Cortex of kidney (tissue), 1 donor: ENCODE measurements at places on chromosomes 16 and 17.

DNA sequence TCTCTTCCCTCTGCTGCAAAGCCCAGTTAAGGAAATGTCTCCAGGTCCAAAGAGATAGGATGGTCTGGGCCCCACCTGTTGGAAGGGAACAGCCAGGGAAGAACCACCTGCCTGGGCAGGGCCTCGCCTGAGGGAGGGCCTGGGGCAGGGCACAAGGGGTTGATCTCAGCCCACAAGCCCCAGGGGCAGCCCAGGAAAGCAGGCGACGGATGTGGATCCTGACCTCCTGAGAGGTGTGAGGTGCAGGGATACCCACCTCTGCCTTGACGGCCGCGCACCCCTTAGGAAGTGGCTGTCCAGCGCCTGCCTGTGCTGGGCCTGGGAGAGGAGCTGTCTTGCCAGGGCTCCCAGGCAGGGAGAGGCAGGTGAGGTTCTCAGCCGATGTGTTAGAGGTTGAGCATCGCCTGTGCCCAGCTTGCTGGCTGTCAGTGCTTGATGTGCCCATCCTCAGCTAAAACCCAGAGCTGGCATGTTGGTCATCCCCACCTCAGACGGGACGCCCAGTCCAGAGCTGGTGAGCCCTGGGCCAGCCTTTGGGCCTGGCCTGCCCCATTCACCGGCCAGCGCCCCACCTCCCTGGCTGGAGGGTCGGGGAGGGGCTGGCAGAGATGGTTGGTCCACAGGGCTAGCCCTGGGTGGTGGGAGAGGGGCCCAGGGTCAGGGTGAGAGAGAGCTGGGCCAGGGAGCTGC is 434 bp downstream of the CEMP1 start:
- no peak for DNase-seq

DNA sequence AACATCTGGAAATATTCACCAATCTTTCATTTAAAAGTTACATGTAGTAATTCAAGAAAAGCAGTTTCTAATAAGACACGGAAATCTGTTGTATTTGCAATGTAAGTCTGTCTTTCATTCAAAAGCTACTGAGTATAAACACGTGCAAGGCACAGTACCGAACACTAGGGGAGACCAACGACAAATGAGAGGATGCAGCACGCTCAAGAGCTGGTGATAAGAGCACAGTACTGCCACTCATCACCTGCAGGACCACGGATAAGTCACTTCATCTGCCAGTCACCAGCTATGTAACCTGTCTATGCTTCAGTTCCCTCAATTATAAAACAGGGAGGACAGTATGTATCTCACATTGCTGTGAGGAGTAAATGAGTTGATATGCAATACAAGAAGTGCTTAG is 67.1 kb downstream of the CLEC18A start:
- DNase-seq, result no peak

DNA sequence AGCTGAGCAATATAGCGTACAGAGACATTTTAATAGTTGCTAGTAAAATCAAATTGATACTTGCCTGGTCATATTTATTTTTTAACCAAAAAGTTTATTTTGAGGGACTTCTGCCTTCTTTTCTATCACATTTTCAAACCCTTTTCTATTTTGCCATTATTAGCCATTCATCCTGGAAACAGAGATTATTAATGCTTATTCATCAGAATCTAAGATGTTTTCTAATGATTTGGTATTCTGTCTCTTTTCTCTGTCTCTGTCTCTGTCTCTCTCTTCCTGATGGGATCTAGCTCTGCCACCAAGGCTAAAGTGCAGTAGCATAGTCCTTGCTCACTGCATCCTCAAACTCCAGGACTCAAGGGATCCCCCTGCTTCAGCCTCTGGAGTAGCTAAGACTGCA is 871.3 kb upstream of the CDH8 start:
- no peak for DNase-seq

DNA sequence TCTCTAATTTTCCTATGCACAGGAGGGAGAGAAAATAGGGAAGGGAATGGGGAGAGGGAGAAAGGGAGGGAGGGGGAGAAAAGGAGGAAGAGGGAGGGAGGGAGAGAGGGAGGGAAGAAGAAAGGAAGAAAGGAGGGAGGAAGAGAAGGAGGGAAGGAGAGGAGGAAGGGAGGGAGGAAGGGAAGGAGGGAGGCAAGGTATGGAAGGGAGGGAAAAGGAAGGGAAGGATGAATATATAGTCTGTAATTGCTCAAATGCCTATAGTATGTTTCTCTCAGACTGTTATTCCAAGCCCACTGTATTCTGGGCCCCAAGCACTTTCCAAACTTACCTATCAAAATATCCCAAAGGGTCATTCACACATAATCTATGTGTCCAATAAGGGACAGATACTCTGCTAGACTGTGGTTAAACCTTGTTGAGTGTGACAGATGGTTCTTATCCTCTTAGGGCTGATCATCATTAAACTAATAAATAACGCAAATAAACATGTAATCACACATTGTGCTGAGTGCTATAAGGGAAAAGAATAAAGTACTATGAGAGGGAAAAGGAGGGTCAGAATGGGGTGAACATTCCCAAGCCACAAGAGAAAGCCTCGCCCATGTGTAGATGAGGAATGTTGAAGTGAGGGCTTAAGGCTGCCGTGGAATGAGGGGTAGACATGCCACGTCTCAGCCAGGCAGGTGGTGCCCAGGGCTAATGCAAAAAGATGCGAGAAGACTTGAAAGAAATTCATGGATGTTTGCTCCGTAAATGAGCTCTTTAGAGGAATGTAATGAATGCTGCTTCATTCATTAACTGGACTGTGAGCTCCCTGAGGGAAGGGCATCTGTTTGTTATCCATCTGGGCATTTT is 30.6 kb downstream of the ASIC2 start:
- no peak for DNase-seq

DNA sequence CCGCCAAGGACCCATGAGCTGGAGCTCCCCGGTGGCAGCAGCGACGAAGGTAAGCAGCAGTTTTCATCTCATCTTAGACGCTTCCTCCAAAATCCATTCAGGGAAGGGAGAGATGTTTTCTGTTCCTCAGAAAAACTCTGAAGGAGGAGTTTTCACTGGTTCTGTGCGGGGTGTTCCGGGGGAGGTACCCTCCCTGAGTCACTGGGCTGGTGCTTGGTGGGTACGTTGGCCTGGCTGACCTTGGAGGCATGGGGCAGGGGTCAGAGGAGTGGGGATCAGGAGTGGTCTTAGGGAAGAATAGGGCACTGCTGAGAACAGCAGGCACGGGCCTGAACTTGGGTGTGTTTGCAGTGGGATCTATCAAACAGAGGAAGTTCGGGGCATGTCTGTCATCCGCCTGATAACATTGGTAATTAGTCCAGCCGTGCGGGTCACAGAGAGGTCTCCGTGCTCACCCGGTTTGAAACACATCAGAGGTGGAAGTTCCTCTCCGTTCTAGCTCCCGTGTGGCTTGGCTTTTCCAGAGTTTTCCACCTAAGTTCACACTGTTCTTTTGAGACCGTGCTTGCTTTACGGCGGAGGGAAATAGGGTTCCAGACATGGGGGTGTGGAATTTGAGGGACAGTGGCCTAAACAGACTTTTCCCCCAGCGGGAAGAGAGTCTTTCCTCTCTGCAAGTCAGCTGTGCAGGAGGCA is 59.6 kb upstream of the CIBAR2 start:
- no peak for DNase-seq

DNA sequence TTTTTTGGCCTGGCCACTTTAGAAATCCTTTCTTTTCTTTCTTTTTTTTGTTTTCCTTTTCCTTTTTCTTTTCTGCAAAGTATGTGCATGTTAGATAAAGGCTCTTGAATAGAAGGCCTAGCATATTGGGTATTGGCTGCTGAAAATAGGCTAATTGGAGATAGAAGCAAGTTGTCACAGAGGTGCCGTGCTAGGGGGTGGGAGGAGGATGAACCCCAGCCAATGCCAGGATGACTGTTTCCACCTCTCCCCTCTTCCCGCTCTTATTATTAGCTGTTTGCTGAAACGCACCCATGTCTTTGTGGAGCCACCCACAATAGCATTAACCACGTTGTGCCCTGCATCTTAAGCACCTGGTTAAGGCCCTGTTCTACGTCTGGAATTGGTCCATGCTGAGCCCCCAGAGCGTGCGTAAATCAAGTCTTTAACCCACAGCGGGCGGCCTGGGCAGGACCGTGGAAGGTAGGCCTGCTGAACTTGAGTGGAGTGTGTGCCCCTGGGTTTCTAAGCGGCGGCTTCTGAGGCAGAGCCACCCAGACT is 123.6 kb downstream of the MSI2 start:
- DNase-seq, result no peak

GRCh38 chr16:79602628-79603014 is 2.1 kb upstream of the MAF start:
- no peak for DNase-seq

DNA sequence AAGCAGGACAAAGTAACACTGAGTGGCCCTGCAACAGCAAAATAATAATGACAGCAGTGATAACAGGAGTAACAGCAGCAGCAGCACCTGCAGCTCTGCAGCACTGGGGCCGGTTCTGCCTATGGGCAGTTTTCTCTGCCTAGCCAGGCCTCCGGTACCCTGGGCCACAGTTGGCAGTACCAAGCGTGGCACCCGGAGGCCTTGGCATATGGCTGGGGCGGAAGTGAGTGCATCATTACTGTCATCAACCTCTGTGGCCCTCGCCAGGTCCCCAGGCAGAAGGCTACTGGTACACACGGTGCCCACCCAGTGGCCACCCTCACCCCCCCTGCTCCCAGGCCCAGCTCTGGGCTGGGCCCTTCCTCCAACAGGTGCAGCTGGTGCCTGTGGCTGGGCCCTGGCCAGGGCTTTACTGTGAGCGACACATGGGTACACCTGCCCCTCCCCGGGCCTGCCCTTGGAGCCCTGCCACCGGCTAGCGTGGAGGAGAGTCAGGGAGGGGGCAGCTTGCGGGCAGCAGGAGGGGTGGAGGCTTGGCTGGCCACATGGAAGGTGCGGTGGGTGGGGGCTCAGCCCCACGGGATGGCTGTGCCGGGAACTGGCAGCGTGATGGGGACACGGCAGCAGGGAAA is 3.0 kb downstream of the KCNJ12 start:
- DNase-seq, result no peak

GRCh38 chr17:80358131-80358530 is 56.8 kb upstream of the ENDOV start:
- no peak for DNase-seq

DNA sequence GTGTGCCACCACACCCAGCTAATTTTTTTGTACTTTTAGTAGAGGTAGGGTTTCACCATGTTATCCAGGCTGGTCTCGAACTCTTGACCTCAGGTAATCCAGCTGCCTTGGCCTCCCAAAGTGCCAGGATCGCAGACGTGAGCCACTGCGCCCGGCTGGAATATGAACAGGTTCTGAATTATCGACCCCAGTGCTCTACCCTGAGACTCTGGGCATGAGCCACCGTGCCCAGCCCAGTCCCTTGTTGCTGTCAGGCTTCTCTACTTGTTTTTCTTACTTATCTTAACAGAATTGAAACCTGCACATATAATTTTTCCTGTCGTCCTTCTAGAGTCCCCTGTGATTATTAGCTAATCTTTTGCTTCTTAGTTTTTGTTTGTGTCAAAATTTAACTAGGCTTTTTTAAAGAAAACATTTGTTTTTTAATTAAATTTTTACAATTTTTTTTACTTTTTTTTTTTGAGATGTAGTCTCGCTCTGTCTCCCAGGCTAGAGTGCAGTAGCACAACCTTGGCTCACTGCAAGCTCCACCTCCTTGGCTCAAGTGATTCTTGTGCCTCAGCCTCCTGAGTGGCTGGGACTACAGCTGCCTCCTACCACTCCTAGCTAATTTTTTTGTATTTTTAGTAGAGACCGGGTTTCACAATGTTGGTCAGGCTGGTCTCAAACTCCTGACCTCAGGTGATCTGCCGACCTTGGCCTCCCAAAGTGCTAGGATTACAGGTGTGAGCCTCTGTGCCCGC is 66.7 kb downstream of the AP2B1 start:
- no peak for DNase-seq

DNA sequence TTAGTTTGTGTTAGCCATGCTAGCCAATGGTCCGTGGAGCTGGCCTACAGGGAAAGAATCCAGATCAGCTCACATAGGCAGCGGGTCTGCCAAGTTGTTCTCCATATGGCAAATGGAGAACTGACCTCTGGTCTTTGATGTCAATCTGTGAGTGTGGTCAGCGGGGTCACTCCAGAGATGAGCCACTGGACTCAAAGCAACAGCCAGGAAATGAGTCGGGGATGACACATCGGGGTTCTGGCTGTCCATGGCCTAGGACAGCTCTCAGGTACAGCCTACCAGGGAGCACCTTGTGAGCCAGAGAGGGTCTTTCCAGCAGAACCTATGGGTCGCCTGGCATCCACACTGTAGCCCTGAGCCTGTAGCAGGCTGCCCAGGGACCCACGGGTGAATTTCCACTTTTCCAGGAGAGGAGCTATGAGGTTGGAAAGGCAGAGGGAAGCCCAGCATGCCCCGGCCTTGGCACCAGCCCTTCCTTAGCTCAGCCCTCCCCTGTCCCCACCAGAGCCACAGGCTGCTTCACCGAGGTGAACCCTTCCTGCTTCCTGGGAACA is 203.0 kb upstream of the TNRC6C start:
- DNase-seq, result no peak

GRCh38 chr17:31453896-31454295 is 62.4 kb downstream of the RAB11FIP4 start:
- no peak for DNase-seq

GRCh38 chr17:43615330-43616028 is 46.2 kb downstream of the MEOX1 start:
- DNase-seq, result no peak

GRCh38 chr17:1150863-1151600 is 28.7 kb downstream of the ABR start:
- no peak for DNase-seq

GRCh38 chr16:65219786-65220185 is 97.9 kb upstream of the CDH11 start:
- DNase-seq, result no peak

DNA sequence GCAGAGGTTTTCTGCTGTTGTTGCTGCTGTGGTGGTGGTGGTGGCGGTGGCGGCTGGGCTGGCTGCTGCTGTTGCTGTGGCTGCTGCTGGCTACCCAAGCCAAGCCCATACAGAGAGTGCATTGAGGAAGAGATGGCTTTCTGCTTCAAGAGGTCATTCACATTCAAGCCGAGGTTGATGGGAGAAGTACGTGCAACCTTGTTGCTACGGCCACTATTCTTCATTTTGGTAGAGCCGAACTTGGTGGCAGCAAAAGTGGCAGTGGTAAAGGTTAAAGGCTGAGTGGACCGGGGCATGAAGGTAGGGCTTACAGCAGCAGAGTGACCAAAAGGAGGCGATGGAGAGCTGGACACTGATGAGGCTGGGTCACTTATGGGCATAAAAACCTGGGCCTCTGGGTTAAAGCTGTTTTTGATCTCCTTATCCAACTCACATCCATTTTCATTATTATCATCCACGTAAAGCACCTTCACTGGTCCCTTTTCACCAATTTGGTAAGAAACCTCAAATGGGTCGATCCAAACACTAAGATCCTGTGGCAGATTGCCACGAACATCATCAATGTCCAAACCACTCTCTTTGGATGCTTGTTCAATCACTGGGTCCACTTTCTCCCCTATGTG is 2.8 kb downstream of the TOB1 start:
- DNase-seq, result no peak

- DNase-seq, result no peak
Observed at GRCh38 chr17:68531252-68531651, 19.0 kb downstream of the PRKAR1A start.

DNA sequence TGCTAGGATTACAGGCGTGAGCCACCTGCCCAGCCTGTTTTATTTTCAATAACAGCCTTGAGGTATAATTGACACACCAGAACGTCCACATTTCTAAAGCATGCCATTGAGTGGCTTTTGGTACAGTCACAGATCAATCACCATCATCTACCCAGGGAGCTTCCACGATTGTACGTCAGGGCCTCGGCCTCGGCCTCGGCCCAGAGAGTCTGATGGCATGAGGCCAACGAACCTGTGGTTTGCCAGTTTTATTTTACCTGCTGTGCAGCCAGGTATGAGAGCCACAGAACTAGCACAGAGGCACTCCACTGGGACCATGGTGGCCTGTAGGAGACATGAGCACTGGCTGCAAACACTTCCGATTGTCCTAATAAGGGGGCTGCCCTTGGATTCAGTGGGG is 8.3 kb downstream of the UBALD1 start:
- DNase-seq, result no peak
